ENCODE measurements at places on chromosomes 6 and 20.

DNA sequence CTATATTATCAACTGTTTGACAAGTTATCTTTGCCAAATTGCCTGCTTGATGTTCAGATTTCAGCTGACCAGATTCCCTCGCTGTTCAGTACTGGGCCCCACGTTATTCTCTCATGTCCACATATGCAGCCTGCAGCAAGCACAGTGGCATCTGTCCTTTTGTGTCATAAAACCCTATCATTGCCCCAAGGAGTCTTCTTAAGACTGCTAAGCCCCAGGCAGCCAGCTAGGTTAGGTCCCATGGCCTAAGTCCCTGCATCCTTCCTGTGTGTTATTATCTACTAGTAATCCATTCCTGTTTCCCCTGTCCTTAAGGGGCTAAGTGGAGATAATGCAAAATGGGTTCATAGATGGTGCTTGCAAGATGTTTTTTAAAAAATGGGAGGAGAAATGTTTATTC lies 7.2 kb downstream of the KDM1B start:
- DNase-seq: no peak

DNA sequence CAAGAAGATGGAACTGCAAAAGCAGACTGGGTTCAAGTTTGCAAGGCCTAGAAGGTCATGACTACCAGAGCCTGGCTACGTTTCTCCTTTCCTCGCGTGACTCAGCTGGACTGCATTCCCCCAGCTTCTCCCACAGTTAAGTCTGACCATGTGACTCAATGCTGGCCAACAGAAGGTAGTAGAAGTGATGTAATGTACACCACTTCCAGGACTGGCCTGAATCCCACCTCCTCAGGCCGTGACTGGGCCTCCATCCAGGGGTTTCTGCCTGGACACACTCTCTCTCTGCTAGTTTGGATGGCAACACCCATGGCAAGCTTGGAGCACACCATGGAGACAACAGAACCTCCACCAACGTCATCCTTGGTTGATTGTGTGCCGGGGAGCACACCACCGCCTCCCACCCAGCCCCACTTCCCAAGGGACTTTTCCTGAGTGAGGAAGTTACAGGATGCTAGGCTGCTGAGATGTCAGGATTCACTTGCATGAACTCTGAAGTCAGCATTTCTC lies 112.0 kb upstream of the CDYL start:
- DNase-seq: peak; percentile 24

GRCh38 chr6:9564021-9564420 lies 850.9 kb downstream of the TFAP2A start:
- DNase-seq: no peak

GRCh38 chr6:110537208-110538123 lies 61.1 kb upstream of the SLC22A16 start:
- DNase-seq: no peak

DNA sequence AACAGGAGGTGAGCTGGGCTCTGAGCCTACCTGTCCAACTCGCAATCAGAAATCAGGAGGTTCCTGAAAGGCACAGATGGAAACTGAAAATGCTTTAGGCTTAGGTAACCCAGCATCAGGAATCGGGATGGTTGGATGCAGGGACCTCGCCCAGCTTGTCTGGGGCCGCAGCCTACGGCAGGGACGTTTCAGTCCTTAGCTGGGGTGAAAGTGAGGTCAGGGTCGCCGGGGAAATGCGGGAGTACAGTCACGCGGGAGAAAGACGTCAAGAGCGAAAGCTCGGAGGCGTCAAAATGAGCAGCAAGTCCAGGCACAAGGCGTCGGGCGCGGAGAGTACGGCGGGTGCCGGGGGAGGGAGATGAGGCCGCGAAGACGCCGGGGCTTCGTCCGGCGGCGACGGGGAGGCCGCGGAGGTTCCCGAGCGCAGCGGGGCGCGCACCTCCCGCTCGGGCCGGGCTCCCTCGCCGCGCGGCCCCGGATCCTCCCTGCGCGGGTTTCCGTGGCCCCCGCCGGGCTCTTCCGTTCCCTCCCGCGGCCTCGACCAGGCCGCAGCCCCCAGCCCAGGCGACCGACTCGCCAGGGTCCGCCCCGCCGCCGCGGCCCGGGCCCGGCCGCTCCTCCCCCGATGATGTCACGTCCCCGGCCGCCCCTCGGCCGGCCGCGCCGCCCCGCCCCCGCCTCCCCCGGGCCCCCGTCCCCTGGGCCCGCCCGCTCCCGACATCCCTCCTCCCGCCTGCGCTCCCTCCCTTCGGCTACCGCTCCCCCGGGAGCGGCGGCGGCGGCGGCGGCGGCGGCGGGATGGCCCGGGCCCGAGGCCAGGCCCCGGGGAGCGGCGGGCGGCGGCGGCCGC lies at the start of gene EBF4:
TSS of gene EBF4 (plus strand) at position 745 of the 850 bp plus-strand sequence. CDS start 866 bp downstream, outside the sequence.
- DNase-seq: no peak

- DNase-seq: no peak
Observed at GRCh38 chr6:157531169-157531985, 150.4 kb downstream of the ZDHHC14 start.

DNA sequence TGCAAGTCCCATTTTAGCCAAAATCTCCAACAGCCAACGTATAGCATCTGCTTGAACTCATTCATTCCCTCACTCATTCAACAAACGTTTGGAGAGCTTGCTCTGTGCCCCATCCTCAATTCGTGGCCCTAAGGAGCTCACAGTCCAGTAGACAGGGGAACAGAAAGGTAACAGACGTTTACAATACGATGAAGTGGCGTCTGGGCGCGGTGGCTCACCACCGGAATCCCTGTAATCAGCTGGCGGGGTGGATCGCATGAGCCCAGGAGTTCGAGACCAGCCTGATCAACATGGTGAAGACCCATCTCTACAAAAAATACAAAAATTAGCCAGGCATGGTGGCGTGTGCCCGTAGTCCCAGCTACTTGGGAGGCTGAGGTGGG lies 790 bp upstream of the E2F1 start:
- DNase-seq: no peak

GRCh38 chr6:68049562-68049961 lies 585.5 kb upstream of the ADGRB3 start:
- no peak for DNase-seq

- DNase-seq: no peak
Observed at GRCh38 chr20:57022306-57022705, 244.1 kb downstream of the BMP7 start.

Data from NCI-H446 treated with DMSO at 0.1 percent for 48 hours (cell line).